Hindlimb muscle (tissue), 1 donor: ENCODE measurements at places on chromosomes 13 and 19.

DNA sequence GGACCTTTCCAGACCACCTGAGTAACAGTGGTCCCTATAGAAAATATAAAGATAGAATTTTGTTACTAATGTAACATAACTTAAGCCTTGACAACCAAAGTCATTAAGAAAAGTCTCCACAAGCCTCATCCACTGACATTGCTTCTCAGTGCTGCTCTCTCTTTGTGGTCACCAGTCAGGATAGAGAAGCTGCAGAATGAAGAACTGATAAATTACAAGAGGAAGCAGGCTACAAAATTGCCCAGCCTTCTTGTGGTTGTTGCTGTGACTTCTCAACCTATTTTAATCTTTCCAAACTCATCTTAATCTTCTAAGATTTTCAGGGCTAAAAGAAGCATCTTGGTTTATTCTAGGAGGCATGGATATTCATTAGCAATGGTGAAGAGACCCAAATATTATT lies 343.8 kb downstream of the MZT1 start:
- DNase-seq: no peak

GRCh38 chr19:30908262-30908771 lies 440.9 kb downstream of the TSHZ3 start:
- no peak for DNase-seq

DNA sequence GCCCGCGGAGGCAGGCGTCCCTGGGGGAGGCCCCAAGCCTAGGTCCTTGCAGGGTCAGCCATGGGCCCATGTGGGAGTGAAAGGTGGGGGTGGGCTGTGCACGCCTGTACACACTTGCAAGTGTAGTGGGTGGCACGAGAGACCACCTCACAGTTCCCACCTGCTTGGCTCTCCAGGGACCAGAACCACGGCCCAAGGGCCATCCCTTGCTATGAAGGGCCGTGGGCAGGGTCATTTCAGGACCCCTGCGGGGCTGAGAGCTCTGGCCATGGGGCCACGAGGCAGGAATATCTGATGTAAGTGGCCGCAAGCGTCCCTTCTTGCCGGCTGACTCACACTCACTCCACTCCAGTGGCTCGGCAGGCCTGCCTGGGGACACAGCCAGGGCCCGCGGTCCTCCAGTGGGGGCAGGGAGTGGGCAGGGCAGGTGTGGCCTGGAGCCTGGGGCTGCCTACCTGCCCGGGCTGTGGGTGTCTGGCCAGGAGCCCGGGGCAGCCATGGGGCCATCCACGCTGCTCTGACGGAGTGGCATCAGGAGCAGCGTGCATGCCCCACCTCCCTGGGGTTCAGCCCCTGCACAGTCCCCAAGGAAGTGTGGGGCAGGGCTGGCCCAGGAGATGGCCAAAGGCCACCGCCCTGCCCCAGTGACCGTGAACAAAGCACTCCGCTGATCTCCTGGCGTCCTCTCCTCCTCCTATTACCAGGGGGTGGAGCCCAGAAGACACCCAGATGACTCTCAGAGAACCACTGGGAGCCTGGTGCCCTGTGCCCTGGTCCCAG lies 8.6 kb upstream of the MKNK2 start:
- no peak for DNase-seq

DNA sequence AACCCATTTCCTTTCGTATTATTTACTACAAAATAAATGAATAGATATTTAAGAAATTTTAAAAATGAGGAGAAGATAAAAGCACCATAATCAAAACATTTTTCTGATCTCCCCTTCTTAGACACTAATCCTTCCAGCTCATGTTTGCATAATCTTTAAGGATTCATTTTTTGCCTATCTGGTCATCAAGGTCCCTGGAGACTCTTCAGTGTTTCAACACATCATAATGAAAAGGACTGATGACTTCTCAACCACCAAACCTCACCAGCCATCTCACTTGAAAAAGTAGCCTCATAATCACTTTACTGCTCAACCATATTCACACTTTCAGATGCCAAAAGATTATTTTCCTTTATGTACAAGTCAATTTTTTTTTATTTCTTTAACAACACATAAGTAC lies 80.1 kb downstream of the DCLK1 start:
- no peak for DNase-seq
